Keratinocyte (primary cell): ENCODE measurements at places on chromosomes 1 and 21.

DNA sequence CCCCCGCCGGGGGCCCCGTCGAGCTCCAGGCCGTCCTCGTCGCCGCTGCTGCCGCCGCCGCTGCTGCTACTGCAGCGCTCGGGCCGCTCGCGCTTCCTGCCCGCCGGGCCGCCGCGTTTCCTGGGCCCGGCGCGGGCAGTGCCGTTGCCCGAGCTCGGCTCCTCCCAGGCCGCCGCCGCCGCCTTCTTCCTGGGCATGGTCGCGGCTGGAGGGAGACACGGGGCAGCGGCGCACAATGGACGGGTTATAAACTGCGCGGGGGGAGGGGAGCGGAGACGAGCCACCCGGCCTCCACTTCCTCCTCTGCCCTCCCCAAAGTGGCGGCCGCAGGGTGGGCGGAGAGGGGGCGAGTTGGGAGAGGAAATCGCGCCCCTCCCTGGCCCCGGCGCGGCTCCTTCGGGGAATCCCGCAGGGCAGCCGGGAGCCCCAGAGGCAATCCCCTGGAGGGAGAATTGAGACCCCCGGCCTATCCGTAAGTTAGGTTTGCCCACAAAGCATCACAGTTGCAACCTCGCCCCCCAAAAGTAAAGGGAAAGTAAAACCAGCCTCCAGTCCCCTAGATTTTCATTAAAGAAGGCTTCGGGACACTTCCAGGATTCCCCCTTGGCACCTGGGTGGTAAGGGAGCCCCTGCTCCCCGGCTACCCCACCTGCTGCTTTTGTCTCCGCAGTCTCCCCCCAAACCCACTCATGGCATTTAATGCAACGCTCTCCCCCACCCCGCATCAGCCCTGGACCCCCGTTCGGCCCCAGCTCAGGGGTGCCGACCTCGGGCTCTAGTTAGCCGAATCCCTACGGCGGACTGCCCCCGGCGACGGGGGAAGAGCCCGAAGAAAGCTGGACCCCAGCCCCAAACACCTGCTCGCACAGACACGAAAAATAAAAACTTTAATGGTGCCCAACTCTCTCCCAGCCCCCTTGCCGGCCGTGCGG, 893 bp downstream of the RCC2 start:
- DNase-seq: no peak

DNA sequence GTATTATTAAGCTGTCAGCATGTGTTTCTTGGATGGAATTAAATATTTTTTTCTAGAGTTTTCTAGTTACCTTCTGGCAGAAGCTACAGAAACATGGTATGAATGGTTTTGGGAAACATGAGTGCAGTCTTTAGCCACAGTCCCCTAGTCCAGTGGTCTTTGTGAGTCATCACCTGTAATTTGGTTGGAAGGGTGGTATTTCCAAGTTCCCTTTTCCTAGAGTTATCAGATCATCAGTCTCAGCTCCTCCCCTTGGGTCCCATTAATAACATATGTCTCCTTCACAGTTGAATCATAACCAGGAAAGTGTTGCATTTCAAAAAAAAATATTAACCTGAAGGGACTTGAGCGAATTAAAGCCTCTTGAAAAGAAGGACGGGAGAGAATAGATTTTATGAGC, 27.0 kb downstream of the ELAVL4 start:
- DNase-seq: no peak

DNA sequence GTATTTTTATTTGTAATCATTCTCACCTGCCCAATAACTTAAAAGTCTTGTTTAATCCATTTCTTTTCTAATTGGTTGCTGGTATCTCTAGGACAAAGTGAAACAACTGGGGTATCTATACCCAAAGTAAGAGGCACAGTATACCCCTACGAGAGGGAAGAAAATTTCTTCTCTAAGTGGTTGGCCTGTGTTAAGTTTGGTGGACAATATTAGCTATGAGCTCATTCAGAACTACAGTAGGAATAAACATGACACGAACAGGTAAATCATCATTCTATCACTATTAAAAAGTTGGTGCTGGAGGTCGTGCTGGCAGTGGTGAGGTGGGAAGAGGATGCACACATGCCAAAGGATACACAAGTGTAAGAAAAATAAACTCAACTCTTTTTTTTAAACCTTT, 99.6 kb downstream of the ZNF644 start:
- no peak for DNase-seq

- no peak for DNase-seq
These were observed 34.9 kb downstream of the RSPH1 start for GRCh38 chr21:42461185-42461520.

GRCh38 chr1:21821385-21822019, 9.4 kb downstream of the LDLRAD2 start:
- DNase-seq: no peak

GRCh38 chr1:41764656-41765055, 154.1 kb downstream of the HIVEP3 start:
- no peak for DNase-seq

- DNase-seq: no peak
These were observed 213.8 kb downstream of the GRIK1 start for GRCh38 chr21:29726044-29726443.

- no peak for DNase-seq
These were observed 239.6 kb upstream of the FGGY start for GRCh38 chr1:59057211-59057694.

DNA sequence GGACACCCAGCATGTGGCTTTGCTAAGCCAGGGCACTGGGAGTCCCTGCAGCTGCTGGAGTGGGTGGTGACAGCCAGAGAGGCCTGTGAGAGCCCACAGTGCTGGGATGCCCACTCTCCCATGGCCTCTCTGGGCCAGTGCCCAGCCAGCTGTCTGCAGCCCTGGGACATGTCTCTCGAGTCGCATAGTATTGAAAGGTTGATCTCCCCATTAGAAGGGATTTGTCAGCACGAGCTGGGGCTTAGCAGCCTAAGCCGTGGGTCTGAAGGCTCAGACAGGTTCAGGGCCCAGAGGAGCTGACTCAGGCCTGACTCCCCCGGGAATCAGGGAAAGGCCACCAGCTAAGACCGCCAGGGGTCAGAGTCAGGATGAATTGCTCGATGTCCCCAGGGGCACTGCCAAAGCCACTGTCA, 53.5 kb downstream of the FOXD2 start:
- DNase-seq: no peak
